ENCODE measurements at places on chromosomes 11 and 22. TPM values are rescaled to one million over a fixed set of nuclear protein-coding genes. Genes with fewer than 3 reads are reported as not detected.

GRCh38 chr22:45896153-45896951 lies 80.6 kb downstream of the WNT7B start:
- DNase-seq, result no peak

- no peak for DNase-seq
Measured at GRCh38 chr22:43473031-43473430, 61.2 kb downstream of the MPPED1 start.

- DNase-seq, result no peak
Measured at GRCh38 chr11:2308713-2309112, 6.9 kb downstream of the TSPAN32 start.

The HMOX1 gene
- total RNA-seq, result 49.0 TPM

- DNase-seq, result no peak
Measured at GRCh38 chr22:26131589-26132154, 37.6 kb upstream of the SEZ6L start.

GRCh38 chr11:13680501-13681264 lies 12.2 kb downstream of the FAR1 start:
- DNase-seq, result no peak

The DDX25 gene
- 0.96 TPM for total RNA-seq

Data from SK-MEL-5 (cell line).